ENCODE measurements at places on chromosomes 1 and 21.

- DNase-seq, result no peak
Measured at GRCh38 chr1:109938556-109938955, 27.9 kb downstream of the CSF1 start.

DNA sequence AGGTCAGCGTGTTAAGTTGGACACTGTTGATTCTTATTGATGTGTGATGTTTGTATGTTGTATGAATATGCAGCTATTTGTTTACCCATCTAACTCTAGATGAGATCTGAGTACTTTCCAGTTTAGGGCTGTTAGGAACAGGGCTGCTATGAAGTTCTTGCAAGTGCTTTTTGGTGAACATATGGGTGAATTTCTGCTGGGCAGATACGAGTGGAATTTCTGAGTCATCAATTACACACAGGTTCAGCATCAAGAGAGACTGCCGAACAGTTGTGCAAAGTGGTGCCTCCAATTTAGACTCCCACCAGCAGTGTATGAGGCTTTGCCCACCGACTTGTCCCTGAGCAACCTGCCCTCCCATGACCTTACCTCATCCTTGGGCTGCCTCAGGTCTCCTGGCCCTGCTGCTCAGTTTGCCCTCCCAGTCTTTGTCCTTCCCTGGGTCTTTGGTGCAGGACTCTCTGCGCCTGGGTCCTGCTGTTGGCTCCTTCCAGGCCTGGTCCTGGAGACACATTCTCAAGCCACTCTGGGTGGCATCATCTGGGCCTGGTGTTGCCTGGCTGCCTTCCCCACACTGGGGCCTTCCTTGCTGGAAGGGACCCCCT lies 343.6 kb downstream of the PTPRU start:
- no peak for DNase-seq

GRCh38 chr1:174875306-174875705 lies 124.4 kb upstream of the CACYBP start:
- peak; percentile 83 for DNase-seq

- no peak for DNase-seq
Measured at GRCh38 chr1:6930732-6931300, 145.6 kb downstream of the CAMTA1 start.

- no peak for DNase-seq
Measured at GRCh38 chr1:193221651-193222050, 35.2 kb upstream of the B3GALT2 start.

DNA sequence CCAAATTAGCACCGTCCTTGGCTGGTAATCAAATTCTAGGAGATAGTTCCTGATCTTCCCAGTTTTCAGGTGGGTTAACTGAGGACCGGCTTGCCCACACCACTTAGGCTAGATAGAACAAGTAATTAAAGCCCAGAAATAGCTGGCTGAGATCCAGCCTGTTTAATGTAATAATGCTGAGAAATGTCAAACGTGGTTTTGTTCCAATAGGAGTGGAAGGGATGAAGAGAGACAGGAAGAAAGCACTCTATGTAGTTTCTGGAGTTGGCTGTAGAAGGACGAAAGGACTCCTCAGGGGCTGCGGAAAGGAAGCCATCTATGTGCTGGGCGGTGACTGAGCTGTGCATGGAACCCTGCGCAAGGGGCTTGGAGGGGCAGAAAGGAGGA lies 18.6 kb downstream of the NAV1 start:
- DNase-seq, result no peak

DNA sequence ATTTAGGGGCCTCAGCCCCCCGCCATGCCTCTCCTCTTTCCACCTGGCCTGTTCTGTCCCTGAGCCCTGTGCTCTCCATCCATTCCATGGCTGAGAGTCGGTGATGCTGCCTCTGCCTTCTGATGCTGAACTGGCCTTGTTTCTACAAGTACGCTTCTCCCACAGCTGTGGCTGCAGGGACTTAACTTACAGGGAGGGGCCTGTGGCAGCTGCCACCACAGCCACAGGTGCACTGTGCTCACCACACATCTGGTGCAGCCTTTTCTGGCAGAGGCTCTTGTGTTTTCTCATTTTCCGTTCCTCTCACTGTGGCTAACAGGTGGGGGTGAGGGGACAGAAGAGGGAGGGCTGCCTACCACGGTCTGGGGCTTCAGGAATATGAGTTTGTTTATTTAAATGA lies 4.2 kb downstream of the FMO1 start:
- peak; percentile 97 for DNase-seq

DNA sequence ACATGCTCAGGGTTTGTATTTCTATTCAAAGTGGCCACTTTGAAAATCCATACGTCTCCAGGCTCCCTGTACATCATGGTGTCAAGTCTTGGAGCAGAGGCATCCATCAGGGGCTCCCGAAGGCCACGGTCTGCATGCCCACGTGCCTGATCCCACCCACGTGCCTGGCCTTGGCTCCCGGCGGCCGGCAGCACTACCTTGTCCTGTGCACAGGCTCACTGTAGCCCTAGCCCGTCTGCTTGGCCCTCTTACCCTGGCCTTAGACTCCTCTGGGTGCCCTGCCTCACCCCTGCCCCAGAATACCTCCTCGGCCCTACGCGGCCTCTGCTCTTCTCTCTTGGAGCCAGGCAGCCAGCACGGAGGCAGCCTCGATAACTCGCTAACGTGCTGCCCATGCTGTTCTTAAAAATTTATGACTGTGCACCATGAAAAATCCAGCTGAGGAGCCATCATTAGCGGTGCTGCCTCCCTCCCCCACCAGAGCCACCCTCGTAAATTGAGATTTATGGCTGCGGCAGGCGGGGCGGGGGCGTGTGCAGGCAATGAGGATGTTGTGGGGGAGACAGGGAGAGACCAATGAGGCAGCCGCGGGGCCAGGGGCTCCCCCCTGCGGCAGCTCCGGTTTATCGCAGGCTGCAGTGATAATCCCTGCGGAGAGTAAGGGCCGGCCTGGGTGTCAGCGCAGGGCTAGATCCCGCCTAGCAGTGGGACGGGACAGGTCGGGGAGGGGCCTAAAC lies 24.6 kb downstream of the DMAP1 start:
- peak; percentile 39 for DNase-seq

DNA sequence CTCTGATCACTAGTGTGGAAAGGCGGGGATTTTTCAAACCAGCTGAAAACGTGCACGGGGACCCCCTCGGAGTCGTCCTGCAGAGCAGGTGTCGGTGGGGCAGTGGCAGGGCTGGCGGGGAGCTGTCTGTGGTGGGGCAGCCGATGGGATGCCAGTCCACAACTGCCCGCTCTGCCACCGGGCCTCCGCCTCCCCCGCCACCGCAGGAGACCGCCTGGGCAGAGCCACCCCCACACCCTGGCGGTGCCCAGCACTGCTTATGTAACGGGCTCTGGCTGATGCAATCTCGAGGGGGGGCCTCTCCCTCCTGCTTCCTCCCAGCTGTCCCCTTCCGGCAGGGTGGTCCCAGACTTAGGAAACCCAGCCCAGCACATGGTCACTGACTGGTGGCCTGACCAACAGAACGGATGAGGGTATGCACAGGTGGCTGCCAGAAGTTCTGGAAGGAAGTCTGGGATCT lies 9.3 kb downstream of the CHD5 start:
- no peak for DNase-seq

DNA sequence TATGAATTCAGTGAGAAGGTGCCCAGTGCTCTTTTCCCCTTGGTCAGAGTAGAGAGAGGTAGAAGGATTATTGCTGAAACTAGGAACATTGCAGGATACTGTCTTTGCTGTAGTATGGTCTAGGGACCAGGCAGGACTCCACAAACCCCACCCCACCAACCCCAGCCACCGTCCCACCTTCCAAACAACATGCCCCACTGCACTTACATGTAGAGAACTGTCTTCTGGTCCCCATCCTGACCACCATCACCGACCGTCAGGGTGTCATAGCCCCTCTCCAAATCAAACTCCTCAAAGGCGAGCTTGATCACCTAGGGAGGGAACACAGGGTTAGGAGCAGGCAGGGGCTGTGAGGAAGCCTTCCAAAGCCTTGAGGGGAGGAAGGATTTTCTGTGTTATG lies 71.7 kb upstream of the HMGB4 start:
- DNase-seq, result no peak

DNA sequence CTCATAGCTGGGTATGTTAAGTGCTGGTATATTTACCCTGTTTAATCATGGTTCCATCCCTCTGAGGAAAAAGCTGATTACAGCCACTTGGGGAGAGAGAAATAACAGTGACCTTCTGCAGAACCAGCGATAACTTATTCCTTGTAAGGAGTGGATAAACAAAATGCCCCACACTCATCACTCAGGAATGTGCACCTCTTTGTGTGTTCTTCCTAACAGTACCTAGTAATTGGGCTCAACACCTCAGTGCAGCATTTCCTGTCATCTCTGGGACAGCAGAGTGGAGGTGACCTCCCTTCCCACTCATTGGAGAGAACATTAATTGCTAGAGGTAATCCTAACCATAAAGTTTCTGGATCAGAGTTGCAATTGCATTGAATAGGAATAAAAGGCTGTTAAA lies 112.5 kb upstream of the F3 start:
- no peak for DNase-seq

- DNase-seq, result no peak
Measured at GRCh38 chr1:236869911-236870310, 74.8 kb downstream of the MTR start.

- no peak for DNase-seq
Measured at GRCh38 chr1:171460018-171460620, 25.2 kb upstream of the PRRC2C start.

- peak; percentile 71 for DNase-seq
Measured at GRCh38 chr1:230212405-230212936, 145.4 kb downstream of the GALNT2 start.

GRCh38 chr1:68429233-68429808 lies 20.4 kb downstream of the RPE65 start:
- DNase-seq, result no peak

DNA sequence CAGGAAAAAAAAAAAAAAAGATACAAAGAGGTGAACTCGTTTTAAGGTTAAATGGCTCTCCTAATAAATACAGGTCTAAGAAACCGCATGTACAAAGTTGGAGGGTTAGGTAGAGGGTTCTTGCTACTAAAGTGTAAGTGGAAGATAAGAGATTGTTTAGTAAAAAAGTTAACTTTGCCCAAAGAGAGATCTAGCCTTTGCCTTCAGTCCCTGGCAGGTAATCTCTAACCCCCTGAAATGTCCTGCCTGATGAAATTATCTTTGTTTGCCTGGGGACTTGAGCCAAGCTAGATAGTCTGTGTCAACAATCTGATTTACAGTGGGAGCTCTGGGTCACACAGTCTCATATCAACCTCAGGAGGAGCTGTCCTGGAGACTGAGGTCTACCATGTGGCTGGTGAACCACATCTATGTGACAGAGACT lies 57.6 kb downstream of the TRIM33 start:
- no peak for DNase-seq

- no peak for DNase-seq
Measured at GRCh38 chr21:26273686-26274313, 103.2 kb upstream of the APP start.

- no peak for DNase-seq
Measured at GRCh38 chr1:109930252-109930993, 19.8 kb downstream of the CSF1 start.

DNA sequence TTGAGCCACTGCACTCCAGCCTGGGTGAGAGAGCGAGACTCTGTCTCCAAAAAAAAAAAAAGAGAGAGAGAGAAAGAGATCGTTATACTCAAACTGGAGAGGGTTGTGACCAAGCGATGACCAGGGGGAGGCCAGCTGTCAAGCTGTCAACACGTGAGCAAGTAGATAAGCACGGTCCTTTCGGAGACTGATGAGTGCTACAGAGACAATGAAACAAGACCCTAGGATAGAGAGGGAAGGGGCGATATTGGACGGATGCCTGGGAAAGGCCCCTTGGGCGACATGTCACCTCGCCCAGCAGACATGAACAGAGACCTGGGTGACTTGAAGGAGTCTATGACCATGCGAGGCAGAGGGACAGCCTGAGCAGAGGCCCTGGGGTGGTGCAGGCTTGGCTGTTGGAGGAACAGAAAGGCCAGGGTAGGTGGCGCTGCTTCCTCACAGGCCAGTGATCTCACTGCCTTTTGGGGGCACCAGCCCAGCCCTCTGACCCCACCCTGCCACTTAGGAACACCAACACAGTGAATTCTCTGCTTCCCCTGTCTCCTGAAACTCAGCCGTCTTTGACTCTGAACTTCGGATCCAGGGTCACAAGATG lies 100.8 kb upstream of the IFFO2 start:
- DNase-seq, result no peak

- DNase-seq, result no peak
Measured at GRCh38 chr1:53462193-53462592, 3.0 kb downstream of the DMRTB1 start.

GRCh38 chr21:44972301-44972814 lies 32.5 kb downstream of the SLX9 start:
- no peak for DNase-seq

- DNase-seq, result no peak
Measured at GRCh38 chr1:29017235-29017634, 102.9 kb downstream of the EPB41 start.

- no peak for DNase-seq
Measured at GRCh38 chr1:33272930-33273329, 16.6 kb downstream of the ZNF362 start.

DNA sequence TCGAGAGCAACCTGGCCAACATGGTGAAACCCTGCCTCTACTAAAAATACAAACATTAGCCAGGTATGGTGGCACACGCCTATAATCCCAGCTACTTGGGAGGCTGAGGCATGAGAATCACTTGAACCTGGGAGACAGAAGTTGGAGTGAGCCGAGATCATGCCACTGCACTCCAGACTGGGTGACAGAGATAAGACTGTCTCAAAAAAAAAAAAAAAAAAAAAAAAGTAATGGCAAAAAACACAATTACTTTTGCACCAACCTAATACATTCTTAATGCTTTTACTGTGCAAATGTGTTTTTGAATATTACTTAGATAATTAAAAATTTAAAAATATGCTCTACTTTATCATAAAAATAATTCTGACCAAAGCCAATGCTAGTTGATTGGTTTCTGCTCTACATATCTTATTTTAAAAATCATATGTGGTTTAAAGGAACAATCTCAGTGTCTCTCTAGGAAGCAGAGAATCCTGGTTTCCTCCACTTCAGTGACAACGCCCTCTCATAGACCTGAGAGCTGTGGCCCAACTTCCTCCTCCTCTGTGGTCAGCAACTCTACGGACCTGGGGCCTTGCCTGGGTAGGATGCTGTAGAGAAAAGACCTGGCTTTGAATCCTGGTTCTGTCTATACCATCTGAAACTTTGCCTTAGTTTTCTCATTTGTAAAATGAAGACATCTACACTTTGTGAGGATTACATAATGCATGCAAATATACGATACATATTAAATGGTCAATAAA lies 64.7 kb downstream of the TGFBR3 start:
- DNase-seq, result no peak

DNA sequence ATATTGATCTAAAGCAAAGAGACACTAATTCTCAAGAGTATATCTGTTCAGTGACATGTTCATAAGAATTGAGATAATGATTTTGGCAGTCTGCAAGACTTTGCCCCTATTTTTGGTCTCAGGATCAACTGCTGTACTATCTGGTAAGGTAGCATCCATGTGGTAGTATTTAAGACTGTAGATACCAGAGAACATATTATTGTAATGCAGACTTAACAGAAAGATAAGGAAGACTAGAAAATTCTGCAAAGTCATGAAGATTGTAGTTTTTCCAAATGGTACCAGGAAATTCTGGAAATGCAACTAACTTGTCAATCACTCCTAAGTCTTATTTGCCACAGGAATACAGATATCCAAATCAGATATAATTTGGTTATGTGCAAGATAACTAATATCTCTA lies 35.1 kb downstream of the RNF2 start:
- DNase-seq, result no peak

- DNase-seq, result no peak
Measured at GRCh38 chr1:208088319-208088718, 155.9 kb downstream of the PLXNA2 start.
